ENCODE measurements at places on chromosomes 5 and 9. TPM values are rescaled to one million over a fixed set of nuclear protein-coding genes. Genes with fewer than 3 reads are reported as not detected.

DNA sequence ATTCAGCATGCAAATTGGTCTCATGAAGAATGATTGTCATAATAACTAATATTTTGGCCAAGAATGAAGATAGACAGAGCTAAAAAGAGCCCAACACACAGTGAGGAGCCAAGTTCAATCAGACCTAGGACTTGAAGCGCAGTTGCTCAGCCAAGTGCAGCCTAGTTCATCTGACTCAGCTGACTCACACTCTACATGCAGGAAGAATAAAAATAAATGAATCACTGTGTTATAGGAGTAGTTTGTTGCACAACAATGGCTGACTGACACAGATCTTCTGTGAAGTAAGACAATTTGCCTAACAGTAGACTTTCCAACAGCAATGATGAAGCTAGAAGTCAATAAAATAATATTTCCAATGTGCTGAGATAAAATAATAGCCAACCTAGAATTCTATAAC is 261.5 kb downstream of the CEMIP2 start:
- peak; percentile 57 for DNase-seq

GRCh38 chr5:32394981-32395380 is 49.6 kb downstream of the ZFR start:
- DNase-seq: no peak

GRCh38 chr5:79990205-79990597 is 861 bp downstream of the MTX3 start:
- no peak for DNase-seq

Gene PCDHGC4
- polyA plus RNA-seq: not detected

Gene IFNK
- polyA plus RNA-seq: not detected

All from small intestine (tissue), 16 donors.